ENCODE measurements at places on chromosomes 13 and 19. TPM values are rescaled to one million over a fixed set of nuclear protein-coding genes. Genes with fewer than 3 reads are reported as not detected.

DNA sequence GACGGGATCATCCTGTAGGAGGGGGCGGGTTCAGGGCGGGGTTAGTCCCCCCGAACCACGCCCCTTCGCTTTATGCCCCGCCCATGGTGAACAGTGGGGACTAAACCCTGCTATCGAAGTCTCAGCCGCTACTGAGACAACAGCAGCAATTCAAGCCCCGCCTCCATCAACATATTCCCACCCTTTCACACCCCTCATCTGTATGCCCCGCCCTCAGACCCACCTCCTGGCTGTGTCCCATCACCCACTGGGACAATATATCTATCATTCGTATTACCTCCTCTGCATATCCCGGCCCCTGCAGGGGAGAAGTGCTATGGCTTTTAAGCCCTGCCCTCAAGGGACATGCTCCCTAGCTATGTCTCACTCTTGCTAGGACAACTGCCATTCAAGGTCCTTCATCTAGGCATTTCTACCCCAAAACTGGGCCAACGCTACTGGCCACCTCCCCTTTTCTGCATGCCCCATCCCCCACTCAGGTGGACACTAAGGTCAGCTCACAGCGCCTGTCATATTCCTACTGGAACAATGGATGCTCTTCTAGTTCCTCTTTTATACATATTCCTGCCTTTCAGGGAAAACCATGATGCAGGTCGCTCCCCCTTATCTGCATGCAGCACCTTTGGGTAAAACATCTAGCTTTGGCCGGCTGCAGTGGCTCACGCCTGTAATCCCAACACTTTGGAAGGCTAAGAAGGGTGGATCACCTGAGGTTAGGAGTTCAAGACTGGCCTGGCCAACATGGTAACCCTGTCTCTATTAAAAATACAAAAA is 11.9 kb downstream of the LRFN1 start:
- H3K27ac ChIP-seq: no peak overlapping the region
- peaks cover 21% of the 10 kb centered on the region for H3K27me3 ChIP-seq
- no peaks in the 10 kb centered on the region for H3K36me3 ChIP-seq
- H3K4me3 ChIP-seq: no peak overlapping the region
- DNase-seq: no peak

GRCh38 chr19:12774588-12775555 is at the start of gene HOOK2:
TSS of gene HOOK2 (minus strand) at chr19:12775552. CDS start at chr19:12775449, 103 bp downstream.
- no peaks in the 10 kb centered on the region for H3K4me1 ChIP-seq
- H3K27me3 ChIP-seq: no peaks in the 10 kb centered on the region
- H3K27ac ChIP-seq: peak within 1 kb of the TSS; percentile 72
- H3K36me3 ChIP-seq: no peaks in the 10 kb centered on the region

DNA sequence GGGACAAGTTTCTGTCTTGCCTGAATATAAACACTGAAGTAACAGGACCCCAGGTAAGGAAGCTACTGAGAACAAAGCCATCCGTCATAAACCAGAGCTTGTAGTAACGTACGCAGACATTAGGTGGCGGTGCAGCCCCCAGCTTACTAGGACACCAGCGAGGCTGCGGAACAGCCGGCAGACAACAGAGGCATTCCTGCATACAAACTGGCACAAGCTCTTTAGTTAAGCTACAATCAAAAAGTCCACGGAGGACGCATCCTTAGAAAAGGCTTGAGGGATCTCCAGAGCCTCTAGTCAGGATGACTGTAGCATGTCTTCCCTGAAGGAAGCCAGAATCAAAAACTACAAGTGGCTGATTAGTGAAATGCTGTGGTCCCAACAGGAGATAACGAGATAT is 26.2 kb downstream of the ZNF160 start:
- peaks cover 15% of the 10 kb centered on the region for H3K4me1 ChIP-seq
- no peak overlapping the region for H3K4me3 ChIP-seq
- no peaks in the 10 kb centered on the region for H3K27me3 ChIP-seq

GRCh38 chr13:31950111-31950815 is 81.3 kb upstream of the FRY start:
- no peaks in the 10 kb centered on the region for H3K27me3 ChIP-seq
- no peak for DNase-seq
- H3K4me1 ChIP-seq: no peaks in the 10 kb centered on the region
- H3K4me3 ChIP-seq: no peak overlapping the region
- H3K27ac ChIP-seq: peak overlapping the region; percentile 51

DNA sequence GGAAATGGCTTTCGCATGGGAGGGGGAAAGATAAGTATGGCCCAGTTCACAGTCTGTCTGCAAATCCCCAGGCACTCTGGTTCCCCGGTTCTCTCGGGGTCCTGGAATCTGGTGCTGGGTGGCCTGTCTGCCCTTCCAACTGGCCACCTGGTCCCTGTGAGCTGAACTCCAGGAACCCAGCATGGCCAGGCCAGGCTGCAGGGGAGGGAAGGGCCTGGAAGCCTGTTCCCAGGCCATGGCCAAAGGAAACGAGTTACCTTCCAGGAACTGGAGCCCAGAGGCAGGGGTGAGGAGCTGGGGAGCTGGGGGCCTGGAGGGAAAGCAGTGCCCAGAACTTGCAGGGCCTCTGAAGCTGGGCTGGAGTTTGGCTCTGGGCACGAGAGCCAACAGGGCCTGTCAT is 19.1 kb upstream of the PNMA8C start:
- no peak for DNase-seq
- H3K27ac ChIP-seq: peak overlapping the region; percentile 16
- no peaks in the 10 kb centered on the region for H3K36me3 ChIP-seq
- H3K27me3 ChIP-seq: no peaks in the 10 kb centered on the region
- H3K4me1 ChIP-seq: peaks cover 11% of the 10 kb centered on the region
- no peak overlapping the region for H3K4me3 ChIP-seq

DNA sequence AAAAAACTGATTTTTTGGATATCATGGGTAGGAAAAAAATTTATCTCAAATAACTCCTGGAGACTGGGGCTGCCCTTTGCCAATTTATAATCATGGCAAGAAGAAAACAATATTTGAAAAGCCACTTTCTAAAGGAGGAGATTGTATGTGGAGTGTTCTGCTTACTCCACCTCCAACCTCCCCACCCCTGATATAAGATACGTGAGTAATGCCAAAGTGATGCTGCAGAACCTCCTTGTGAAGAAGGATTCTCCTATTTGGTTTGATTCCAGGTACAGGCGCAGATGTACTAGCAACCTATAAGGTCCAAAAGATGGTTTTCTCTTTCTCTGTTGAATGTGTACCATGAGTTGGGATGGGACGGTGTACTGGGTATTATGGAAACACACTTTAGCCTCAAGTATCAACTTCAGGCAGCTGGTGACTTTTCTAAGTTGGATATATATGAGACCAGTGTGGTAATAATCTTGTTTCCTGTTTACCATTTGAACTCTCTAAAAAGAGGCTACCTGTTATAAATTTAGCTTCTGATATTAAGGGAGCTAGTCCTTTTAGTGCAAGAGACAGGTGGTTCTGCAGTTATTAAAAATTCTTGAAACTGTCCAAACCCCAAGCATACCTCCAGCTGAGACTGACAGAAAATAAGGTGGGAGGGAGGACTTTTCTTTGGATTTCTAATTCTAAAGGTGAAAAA is 724.0 kb upstream of the MIR17HG start:
- no peak for DNase-seq
- H3K27ac ChIP-seq: no peak overlapping the region
- no peak overlapping the region for H3K4me3 ChIP-seq
- no peaks in the 10 kb centered on the region for H3K36me3 ChIP-seq
- no peaks in the 10 kb centered on the region for H3K4me1 ChIP-seq

The HSPB6 gene
- 104 TPM for total RNA-seq

The ADAMTSL5 gene
- total RNA-seq: 14.5 TPM

Measured in right atrium auricular region (tissue), 2 donors.